ENCODE measurements at places on chromosomes 7 and 10.

DNA sequence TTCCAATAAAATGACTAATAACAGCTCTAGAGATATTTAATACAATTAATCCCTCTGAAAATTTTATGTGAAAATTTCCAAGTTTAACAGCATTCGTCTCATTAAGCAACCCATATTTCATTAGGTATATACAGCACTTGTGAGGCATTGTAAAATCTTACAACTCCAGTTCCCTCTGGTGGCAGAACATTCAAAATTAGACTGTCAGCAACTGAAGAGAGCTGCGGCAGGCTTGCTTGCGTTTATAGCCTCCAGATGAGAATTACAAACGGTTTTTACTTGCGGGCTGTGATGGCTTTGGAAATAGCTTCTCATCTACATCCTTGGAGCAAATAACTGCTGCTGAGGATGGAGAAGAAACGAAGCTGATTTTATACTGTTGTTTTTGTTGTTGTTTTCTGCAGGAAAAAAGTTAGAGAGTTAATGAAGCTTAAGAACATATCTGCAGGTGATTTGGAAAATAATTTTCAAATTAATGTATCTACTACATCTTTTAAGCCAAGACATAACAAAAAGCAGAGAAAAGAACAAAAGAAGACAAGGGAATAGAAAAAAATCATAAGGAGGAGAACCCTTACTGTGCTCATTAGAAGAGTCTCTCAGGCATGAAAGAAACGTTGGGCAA lies 171.3 kb downstream of the MAGI2 start:
- no peak for DNase-seq

GRCh38 chr10:100325158-100325557 lies 4.9 kb downstream of the PKD2L1 start:
- DNase-seq, result no peak

DNA sequence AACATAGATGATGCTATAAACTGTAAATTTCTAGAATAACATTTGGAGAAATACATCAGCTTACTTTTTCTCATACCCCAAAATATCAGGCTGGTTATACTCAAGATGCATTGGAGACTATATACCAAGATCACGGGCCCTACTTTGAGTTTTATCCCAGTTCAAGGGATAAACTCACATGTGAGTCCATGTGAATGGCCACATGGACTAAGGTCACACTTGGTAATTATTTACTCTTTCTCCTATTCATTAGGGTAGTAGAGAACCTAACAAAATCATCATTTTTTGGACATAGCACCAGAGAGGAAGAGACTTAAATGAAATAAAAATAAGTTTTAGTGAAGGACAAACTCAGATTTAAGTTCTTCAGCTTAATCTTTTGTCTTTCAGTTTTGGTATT lies 93.1 kb upstream of the GATAD1 start:
- no peak for DNase-seq

DNA sequence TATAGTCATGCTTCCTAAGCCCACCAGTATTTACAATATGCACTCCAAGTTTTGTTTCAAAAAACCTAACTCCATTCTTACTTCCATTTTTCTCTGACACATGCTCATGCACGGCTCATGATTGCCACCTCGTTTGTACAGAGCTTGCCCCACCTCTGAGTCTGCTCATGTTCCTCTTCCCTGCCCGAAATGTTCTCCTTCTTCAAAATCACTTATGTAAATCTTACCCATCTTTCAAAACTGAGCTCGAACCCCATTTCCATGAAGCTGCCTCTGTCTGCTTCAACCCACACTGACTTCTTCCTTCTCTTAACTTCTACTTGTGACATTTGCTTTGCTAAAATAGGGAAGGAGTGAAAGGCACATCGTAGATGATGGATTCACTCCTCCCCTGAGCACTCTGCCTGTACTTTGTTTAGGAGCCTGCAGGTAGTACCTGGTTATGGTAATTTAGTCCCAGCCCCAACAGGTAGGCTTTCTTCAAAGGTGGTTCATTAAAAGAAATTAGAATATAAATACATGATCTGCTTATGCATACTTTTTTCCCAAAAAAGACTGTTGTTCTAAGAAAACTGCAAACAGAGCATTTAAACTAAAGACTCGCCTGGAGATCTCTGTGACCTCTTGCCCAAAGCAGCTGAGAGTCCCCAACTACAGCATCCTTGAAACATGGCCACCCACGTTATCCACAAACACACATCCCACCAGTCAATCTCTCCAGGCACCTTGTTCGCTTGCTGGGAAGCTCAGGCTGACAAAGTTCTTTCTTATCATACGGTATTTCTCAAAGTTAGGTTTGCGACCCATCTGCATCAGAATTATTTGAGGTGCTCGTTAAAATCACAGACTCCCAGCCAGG lies 172.0 kb downstream of the DGKI start:
- DNase-seq, result no peak

GRCh38 chr10:51700228-51700817 lies 928 bp upstream of the CSTF2T start:
- no peak for DNase-seq

GRCh38 chr10:43265799-43266721 lies 805 bp downstream of the RASGEF1A start:
- DNase-seq, result no peak

DNA sequence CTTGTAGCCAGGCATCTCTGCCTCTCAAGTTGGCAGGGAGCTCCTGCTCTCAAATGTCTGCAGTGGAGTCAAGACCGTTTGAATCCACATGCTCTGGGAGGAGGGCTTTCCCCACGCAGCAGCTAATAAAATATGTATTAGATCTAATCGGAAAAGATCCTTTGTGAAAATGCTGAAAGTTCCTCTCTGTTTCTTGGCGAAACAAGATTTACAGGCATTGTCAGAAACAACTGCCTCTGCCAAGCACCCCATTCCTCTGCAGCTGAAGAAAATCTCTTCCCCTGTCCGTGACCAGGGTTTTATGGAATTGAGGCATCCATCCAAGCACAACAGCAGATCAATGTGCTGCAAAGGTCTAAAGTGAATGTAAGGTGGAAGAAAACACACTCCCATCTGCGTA lies 165.8 kb downstream of the TCERG1L start:
- DNase-seq, result no peak

GRCh38 chr10:100146398-100146797 lies 39.4 kb downstream of the ERLIN1 start:
- DNase-seq, result no peak

DNA sequence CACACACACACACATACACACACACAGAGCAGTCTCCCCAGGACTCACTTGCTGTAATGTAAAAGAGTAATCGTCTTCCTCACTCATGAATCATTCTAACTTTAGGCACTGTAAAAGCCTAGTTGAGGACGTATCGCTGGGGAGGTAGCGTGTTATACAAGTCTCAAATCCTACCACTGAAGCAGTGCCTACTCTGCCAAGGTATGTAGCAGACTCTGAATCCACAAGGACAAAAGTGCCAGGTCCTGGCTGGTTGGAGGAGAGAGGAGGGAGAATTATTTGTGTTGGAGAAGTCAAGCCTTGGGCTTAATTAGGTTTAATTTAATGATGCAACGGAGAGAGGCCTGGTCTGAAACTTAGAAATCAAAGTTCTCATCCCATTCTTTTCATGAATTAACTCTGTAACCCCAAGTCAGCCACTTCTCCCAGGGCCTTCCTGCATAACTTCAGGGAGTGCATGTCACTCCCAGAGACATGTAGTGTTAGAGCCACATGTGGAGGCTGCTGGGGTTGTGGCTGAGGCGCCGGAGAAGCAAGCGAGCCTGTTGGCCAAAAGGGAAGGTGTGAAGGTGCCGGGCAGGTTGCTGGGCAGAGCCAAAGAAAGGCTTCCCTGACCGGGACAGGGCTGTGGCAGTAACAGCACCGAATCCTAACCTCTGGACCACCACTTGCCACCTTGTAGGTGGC lies 36.7 kb downstream of the NKX2-3 start:
- DNase-seq, result no peak

- no peak for DNase-seq
These were observed 261.4 kb upstream of the PITRM1 start for GRCh38 chr10:3433988-3434387.

GRCh38 chr7:21923658-21924057 lies 22.0 kb downstream of the CDCA7L start:
- no peak for DNase-seq

DNA sequence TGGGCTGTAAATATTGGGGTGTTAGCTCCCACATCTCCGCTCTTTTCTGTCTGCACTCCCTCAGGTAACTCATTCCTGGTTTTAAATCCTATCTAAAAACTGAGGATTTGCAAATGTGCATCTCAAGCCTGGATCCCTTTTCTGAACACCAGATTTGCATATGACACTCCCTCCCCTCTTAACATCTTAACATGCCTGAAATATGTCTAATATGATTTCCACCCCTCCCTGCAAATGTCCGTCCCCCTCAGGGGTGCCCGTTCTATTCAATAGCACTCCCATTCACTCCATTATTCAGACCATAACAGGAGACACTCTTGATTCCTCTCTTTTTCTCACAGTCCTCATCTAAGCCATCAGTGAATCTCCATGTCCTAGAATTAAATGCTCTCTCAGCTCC lies 8.3 kb upstream of the CALD1 start:
- DNase-seq, result no peak

DNA sequence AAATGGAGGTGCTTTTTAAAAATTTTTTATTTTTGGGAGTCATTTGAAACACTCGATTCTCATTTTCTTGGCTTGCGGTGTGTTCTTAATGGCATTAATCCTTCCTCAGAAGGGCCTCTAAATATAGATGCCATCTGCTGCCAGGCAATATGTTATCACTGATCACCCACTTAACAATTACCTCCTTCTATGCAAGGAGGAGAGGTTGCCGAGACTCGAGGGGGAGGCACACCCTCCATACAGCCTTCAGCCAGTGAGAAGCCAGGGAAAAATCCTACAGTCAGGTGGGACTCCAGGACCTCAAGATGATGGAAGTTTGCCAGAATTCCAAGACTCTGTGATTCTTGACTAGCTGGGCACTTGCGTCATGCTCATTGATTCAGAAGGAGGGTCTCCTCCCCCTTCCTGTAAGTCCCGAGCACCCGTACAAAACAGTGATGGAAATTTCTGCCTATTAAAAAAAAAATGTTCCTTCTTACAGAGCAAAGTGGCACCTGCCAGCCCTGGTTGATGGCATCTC lies 574.5 kb downstream of the TYW1 start:
- no peak for DNase-seq

GRCh38 chr7:129188372-129188891 lies at the start of gene SMO:
Gene SMO (plus strand): TSS chr7:129188633. CDS start chr7:129189152, 519 bp downstream.
- DNase-seq, result no peak

GRCh38 chr7:80213814-80214213 lies 79.2 kb downstream of the GNAI1 start:
- no peak for DNase-seq

- DNase-seq, result no peak
These were observed 271.0 kb upstream of the LRRTM3 start for GRCh38 chr10:66654861-66655260.

DNA sequence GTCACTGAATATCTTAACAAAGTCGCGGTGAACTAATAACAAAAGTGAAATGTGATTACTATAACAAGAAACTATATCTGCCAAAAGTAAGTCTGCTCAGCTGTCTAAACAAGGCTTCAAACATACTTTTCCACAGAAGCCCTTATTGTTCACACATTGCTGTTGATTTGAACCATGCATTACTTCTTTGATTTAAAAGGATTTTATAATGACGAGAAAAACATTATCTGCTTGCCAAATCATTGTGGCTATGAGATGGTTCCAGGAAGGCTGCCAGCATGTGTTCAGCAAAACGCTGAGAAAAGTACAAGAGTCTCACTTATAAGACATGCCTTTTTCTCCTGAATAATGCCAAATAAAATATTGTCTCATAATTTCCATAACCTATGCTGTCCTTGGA lies 24.4 kb downstream of the RNF133 start:
- DNase-seq, result no peak

- DNase-seq, result no peak
These were observed 82.8 kb upstream of the FRMD4A start for GRCh38 chr10:14413523-14413922.

GRCh38 chr7:13848681-13849131 lies 140.8 kb downstream of the ETV1 start:
- no peak for DNase-seq

DNA sequence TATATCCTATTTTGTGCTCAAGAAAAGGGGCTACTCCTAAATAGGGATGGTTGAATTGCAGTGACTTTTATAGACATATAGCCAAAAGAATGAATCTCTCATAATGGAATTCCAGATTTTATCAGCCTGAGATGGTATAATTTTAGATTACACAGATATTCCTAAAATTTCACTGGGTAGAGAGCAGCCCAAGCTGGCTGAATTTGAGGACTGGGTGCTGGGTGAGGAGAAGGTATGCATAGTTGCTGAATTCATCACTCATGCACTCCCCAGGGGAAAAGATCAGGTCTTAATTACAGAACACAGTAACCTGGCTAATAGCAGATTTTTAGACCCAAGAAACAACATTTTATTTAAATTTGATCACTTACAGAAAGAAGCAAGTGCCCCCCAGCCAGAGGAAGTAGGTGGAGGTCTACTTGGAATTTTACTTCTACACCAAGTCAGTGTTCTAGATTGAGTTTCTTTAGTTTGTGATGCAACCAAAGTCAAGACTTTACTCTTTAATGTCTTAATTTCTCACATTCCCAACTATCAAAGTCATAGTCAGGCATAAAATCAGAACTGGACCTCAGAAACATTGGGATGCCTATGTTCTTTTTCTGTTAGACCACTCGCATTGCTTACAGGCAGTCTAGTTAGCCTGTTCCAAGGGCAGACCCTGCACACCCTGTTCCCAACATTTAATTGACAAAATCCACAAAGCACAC lies 337.4 kb upstream of the PODXL start:
- no peak for DNase-seq

GRCh38 chr7:33674804-33675411 lies 230.4 kb upstream of the BMPER start:
- DNase-seq, result no peak

GRCh38 chr10:128287921-128288320 lies 161.7 kb upstream of the MKI67 start:
- no peak for DNase-seq

DNA sequence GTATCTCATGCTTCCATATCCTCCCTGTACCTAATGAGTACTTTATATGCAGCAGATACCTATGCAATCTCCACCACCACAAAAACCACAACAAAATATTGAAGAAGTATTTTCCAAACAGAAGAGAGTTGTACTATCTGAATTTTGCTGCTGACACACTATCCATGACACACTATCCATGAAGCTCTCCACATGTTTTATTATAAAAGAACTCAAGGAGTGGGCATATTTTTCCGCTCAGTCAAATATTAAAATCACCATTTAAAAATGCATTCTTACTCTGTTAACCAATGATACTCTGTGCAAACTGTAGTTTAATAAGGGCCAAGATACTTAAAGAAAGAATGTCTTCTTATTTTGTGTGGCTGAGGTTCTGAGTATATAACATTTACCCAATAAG lies 2.8 kb downstream of the BET1 start:
- DNase-seq, result no peak

DNA sequence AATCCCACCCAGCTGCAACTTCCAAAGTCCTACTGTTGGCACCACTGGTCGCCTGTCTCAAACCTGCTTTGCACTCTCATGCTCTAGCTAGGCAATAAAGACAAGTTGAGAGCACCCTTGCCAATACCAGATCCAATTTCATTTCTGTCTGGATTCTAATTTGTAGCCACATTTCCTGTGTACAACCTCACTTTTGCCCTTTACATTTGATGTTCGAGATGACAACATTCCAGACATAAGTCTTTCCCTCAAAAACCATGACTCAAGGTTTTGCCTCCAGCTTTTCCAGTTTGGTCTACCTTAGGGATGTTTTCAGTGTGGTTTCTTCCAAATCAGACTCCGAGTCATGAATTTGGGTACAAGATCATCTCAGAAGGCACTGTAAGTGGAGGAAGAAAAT lies 309.0 kb downstream of the GPAM start:
- no peak for DNase-seq

GRCh38 chr7:78218876-78219275 lies 420.3 kb downstream of the PHTF2 start:
- DNase-seq, result no peak

Data from stimulated activated CD4-positive, alpha-beta T cell treated with anti-CD3 and anti-CD28 coated beads, TNF-alpha, amount 100 ng/mL, for 48 hours (primary cell).